ENCODE measurements at places on chromosomes 13 and 19.

- DNase-seq, result no peak
Observed at GRCh38 chr19:36008336-36008978, at the start of gene SYNE4. Gene SYNE4, minus strand, starts transcription at chr19:36008813. Its CDS starts 132 bp downstream, at chr19:36008681.

- no peak for DNase-seq
Observed at GRCh38 chr13:28494504-28494777, 487 bp downstream of the FLT1 start.

GRCh38 chr19:38389101-38389925 is 816 bp downstream of the SPRED3 start:
- no peak for DNase-seq

DNA sequence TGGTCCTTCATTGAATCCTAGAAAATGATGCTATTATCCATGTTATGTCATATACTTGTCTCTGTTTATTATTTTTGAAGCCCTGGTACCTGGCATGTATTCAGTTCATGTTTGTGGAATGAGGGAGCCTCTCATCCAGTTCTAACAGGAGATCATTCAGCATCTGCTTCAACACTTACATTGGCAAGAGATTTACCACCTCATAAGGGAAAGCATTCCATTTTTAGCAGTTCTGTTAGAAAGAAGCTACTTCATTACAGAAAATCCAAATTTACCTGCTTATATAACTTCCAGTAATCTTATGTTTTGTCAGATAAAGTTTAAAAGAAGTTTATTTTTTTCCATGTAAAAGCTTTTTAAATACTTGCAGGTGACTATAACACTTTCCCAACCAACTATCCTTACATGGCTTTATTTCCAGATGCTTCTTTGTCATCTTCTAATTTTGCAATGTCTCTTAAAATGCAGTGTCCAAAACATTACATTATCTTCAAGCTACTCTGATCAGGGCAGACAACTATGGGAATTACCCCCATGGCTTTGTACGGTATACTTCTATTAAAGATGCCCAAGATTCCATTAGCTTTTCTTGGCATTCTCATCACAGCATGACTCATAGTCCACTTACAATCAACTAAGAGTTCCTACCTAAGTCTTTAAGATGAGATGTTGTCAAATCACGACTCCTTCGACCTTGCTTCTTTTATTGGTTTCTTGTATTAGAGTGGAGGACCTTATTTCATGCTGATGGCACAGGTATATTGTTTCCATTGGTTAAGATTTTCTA is 262.1 kb downstream of the PCDH9 start:
- DNase-seq, result no peak

DNA sequence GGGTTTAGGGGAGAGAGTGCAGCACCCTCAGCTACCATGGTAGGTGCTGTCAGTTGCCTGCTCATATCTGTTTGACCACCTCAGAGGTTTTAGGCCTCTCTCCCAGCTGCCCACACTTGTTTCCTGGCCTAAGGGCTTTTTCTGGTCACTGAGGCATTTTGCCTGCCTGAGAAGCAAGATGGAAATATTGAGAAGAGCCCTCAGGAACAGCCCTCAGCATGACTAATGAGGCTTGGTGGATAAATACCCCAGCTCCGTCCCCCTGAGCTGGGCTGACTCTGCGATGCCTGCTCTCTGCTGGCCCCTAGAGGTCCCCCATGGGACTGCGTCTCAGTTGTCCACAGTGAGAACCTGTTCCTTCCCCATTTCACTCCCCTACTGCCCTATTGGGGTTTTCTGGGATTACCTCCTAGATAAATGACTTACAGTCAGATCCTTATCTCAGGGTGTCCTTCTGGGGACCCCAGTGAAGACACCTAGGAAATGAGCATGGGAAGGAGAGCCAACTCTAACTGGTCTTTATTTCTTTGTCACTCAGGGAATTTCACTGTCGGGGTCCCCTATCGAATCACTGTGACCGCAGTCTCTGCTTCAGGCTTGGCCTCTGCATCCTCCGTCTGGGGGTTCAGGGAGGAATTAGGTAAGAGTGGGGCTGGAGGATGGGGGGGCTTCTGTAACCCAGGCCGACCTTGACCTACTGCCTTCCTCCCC is 13.3 kb downstream of the PALM3 start:
- peak; percentile 61 for DNase-seq

DNA sequence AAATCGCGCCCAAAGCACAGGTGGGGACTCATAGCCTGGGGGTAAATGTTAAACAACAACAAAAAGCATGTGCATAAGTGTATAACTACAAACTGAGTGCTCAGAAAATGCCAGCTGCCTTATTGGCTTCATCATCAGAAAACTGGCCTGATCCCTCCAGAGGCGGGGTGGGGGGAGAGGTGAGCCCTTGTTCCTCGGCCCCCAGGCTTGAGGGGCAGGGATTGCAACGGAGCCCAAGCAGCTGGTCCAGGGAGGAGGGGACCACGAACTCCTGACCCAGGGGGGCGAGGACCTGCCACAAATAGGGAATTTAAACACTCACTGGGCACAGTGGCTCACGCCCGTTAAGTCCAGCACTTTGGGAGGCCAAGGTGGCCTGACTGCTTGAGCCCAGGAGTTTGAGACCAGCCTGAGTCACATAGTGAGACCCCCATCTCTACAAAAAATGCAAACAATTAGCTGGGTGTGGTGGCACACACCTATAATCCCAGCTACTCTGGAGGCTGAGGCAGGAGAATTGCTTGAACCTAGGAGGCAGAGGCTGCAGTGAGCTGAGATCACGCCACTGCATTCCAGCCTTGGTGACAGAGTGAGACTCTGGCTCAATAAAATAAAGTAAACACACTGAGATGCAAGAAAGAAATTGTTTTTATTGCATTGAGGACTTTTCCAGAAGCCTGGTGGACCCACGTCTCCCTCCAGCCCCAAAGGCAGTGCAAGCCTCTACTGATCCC is 8.7 kb downstream of the SIRT6 start:
- no peak for DNase-seq

DNA sequence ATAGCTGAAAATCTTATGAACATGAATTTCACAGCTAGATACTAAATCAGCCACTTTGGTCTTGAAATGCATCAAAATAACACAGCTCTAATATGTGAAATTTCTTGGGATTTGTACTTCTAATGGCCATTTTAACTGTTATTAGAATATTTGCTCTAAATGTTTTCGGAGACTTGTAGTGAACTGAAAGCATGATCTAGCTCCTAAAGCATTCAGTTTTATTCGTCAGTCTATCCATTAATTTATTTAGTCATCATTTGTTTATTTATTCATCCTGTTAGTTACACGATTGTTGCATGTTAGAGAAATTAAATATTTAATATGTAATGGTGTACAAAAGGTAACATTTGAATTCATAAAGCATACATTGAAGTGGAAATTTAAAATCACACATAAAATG is 1132.7 kb downstream of the SLITRK1 start:
- no peak for DNase-seq

DNA sequence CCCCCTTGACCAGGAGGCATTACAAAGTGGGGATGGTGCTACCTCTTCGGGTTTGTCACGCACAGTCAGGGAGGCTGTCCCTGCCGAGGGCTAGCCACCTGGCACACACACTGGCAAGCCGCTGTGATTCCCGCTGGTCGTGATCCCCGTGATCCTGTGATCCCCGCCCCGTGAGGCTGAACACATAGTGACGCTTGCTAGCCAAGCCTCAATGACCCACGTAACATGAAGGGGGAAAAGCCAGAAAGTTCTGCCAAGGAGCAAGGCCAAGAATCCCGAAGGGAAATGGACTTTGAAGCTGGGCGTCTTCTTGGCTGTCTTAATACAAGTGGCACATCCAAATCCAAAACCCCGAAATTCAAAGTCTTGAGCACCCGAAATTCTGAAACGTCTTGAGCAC is 13.7 kb downstream of the LDLR start:
- no peak for DNase-seq

- DNase-seq, result no peak
Observed at GRCh38 chr13:110450016-110450900, 111.3 kb downstream of the RAB20 start.

DNA sequence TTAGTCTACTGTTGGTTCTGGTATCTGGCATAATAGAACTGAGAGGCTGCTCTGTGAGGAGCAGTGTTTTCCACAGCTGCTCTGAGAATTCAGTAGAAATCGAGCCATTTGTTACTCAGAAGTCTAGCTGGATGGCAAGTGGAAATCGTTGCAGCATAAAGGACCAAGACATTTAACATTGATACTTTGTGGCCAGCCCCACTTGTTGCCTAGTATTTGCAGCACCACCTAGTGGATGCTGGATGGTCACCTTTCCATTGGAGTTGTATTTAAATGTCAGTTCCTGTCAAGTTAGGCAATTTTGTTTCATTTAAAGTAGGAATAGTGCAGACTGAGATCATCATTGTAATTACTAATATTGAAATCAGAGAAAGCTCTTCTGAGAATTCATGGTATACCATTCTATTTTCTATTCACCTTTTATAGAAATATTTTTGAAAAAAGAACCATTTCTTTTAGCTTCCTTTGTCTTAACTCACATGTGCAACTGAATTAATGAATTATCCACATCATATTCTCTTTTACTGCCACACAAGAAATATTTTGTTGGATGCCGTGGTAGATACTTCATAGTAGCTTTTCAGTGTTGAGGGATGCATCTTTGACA is 64.6 kb downstream of the PDS5B start:
- peak; percentile 52 for DNase-seq

DNA sequence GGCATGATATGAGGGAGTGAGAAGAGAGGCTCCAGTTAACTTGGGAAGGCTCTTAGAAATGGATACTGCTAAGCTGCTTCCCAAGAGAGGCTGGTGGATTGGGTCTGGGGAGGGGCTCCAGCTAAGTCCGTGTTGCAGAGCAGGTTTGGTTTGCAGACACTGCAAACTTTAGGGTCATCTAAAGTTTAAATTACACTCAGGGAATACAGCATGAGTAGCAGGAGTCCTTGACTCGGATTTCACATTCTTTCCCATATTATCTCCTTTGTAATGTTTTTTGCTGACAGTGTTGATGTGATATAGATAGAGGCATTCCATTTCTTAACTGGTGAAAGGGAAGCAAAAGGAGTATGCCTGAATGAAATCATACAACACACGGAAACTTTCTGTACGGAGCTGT is 31.9 kb downstream of the SGCG start:
- DNase-seq, result no peak

GRCh38 chr13:36814465-36814864 is 4.6 kb upstream of the RFXAP start:
- DNase-seq, result no peak

GRCh38 chr19:47609906-47610894 is 1.3 kb downstream of the BICRA start:
- no peak for DNase-seq

DNA sequence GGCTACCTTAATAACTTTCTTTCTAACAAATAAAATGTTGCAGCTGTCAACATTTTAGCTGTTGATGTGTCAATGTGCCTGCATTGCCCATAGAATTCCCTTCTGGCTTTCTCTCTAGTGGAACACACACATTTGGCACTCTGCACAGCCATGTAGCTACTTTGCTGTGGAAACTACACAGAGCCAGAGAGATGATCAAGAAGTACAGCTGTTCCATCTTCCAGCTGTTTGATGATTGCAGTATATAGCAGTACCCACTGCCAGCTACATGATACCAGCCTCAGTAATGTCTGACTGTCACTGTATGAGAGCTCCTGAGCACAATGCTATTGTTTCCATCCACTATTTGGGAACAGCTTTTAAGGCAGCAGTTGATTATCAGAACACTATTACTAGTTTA is 843.0 kb downstream of the PCDH17 start:
- no peak for DNase-seq

GRCh38 chr13:75635828-75636435 is at the start of gene LMO7:
Gene LMO7, plus strand, starts transcription at chr13:75636330. Its CDS starts 328 bp downstream, at chr13:75636658.
- no peak for DNase-seq

DNA sequence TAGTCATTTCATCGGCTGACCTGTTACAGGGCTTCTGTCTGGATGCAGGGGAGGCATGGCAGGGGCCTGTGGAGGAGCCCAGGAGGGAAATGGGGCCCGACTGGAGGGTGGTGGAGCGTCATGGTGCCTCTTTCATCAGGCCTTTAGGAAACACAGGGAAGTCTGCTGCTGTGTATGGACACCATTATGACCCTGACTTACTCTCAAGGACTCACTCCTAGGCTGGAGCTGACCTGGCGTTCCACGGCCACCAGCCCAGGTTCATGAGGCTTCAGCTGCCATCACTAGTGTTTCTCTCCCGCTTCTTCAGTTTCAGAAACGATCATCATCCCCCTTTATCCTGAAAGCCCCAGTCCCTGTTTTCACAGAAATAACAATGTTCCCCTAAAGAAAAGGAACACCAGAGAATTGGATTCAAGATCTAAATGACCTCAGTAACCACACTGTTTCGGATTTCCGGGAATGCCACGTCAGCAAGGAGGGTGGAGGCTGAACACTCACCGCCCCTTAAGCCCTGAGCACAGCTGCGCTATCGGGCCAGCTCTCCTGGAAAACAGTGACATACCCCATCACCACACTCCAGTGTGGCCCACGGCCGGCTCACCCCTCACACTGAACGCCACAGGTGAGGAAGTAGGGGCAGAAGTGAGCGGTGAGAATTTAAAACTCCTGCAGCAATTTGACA is 67.6 kb downstream of the SOX1 start:
- DNase-seq, result no peak

- DNase-seq, result no peak
Observed at GRCh38 chr19:58569191-58569942, 3.8 kb downstream of the MZF1 start.

DNA sequence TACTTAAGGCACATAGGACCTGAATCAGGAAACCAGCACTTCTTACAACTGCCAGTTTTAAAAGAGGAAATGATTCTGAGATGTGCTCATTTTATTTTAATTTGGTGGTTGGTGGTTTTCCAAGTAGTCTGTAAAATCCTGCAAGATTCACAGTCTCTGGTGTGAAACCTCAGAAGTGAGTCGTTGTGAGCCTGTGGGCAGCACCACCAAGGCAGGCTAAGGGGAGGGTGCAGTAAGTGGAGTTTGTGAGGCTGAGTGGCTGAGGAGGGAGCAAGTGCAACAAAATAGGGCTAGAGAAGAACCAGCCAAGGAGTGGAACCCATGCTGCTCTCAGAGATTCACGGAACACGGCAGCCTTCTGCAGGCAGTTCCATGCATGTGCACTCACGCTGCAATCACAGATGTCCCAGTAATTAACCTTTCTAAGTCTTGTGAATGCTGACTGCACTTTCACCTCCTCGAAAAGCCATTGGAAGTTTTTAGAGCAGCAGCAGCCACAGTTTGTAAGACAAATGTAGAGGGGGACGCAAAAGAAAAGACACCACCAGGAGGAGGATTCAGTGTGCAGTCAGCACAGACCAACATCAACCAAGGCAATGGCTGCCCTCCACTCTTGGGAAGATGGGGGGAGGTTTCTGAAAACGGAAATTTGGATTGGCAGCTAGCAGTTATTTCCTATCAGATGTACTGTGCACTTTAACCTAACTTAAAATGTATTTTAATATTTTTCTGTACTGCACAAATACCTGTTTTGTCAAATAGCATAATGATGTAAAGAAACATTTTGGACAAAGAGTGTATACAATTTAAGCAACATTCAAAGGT is 44.9 kb downstream of the ESD start:
- DNase-seq, result no peak

Measured in activated CD4-positive, alpha-beta T cell treated with anti-CD3 and anti-CD28 coated beads, Interleukin-2, amount 50 U/mL, for 24 hours (primary cell).